ENCODE measurements at places on chromosomes 7 and 10.

GRCh38 chr10:12020574-12020973, 22.0 kb downstream of the UPF2 start:
- no peak for DNase-seq

DNA sequence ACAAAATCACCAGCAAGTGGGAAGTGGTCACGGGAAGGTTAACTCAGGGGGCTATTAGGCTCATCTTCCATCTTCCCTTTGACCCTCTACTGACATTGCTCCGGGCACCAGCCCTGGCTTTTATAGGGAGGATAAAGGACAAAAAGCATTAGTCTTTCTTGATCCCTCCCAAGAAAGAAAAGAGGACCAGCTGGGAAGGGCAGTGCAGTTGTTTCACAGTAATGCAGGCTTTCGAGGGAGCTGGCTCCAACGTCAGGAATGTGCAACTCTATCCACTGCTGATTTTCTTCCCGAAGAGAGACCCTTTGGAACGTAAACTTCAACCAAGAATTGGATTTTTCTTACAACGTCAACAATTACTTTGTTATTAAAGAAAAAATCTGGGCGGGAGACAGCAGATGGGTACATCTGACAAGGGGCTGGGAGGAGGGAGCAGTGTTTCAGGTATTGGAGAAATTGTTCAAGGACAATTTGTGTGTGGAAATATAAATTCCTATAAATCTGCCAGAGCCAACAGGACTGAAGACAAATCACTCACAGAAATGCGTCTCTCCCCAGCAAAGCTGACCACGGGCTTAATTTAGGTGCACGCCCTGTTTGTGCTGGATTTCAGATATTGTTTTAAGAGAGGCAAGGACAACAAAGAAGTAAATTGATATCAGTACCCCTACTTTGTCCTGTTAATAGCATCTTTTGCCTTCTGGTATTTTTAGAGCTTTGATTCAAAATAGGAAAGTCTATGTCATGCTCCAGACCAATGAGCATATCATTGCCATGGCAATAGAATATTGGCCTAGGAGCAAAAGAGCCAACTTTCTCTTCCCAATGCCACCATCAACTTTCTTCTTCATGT, 23.4 kb upstream of the ARID5B start:
- no peak for DNase-seq

- no peak for DNase-seq
Observed at GRCh38 chr10:5989756-5990155, 12.4 kb upstream of the IL15RA start.

DNA sequence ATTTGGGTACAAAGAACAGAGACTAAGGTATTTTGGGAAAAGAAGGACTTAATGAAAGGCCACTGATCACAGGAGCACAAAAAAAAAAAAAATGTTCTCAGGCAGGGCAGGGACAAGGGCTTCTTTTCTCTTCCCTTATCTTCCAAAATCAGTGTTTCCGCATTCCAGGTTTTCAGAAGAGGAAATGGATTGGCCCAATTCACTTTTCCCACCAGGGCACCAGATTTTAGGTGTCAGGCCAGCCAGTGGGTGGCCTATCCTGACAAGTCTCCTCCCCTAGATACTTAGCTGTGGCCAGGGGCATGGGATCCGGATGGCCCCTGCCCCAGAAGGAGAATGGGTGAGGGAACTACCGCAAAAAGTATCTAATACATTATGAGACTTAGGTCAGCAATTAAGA, 88.9 kb upstream of the WAC start:
- no peak for DNase-seq

DNA sequence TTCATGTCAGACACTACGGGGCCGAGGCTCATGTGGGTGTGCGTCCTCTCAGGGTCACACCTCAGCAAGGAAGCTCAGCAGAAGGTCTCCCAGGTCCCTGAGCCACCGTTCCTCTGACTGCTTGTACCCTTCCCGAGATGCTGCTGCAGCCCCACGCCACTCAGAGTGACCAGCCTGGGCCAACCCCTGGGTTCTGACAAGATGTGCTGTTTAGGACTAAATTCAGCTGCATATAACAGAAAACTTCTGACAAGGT, 512.5 kb downstream of the DNAJB6 start:
- no peak for DNase-seq

DNA sequence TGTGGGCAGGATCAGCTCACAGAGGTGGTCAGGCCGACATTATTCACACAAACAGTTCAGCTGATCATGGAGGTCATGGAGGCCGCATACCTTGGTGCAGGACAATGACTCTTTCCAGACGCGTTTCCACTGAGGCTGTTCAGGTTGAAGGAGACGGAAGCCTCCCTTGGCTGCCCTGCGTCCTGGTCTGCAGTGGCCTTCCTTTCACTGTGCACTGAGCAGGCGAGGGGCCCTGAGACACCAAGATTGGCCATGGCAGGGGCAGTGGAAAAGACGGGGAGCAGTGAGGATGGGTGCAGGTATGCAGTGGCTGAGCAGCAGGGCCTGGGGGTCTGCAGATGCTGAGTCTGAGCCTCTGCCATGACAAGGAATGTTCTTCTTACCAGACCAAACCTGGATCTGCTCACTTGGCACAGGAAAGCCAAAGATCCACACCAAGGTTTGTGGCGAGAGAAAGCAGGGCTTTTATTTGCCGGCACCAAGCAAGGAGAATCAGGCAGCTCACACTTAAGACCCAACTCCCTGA, 263.3 kb downstream of the GLRX3 start:
- DNase-seq: no peak

DNA sequence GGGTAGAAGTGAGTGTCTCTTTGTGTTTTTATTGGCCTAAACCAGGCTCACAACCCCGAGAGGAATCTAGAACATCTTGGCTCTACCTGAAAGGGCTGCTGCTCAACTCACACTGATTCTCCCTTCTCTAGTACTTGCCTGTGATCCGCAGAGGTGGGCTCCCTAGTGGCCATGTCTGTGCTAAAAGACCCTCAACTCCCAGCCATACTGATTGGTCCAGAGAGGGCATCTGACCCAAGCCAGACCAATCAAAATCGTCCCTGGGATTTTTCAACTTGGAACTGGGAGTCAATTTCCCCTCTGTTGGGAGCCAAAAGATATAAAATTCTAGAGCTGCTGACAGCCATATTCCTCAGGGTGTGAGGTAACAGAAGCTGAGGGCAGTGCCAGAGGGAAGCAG, 55.3 kb downstream of the SH3PXD2A start:
- DNase-seq: no peak

DNA sequence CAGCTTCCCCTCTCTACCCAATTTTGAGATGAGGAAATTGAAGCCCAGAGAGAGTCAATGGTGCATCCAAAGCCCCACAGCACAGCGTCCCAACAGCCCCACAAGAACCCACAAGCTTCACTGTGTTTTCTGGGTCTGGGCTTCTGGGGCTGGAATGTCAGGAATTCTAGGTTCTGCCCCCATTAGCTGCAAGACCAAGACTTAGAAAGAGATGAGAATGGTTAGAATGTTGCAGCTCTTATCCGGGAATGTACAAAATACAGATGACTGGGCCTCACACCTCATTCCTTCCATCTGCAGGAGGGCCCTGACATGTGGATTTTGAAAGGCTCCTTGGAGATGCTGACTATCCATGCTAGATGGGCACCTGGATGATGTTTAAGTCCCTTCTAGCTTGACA, 6.0 kb upstream of the SGPL1 start:
- DNase-seq: no peak

- no peak for DNase-seq
Observed at GRCh38 chr7:91285696-91286355, 21.6 kb downstream of the FZD1 start.

- no peak for DNase-seq
Observed at GRCh38 chr10:71849461-71849908, 1.6 kb downstream of the PSAP start.

DNA sequence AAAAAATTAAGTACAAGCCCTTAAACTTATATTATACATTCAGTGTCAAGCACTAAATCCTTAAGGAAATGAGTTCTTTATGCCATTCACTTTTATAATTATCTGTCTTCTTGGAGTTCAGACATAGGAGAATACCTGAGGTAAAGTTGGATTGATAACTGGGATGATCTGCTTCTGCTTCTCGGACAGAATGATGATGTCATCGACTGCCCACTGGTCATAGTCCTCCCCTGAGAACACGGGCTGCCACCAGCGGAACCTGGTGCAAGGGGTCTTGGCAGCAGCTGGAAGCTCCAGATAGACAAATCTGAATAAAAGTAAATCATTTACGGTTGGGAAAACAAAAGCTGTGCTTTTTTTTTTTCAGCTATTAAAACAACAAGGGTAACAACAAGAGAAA, 148.2 kb upstream of the SLC26A5 start:
- DNase-seq: no peak

GRCh38 chr7:23121165-23121564, 15.6 kb downstream of the KLHL7 start:
- no peak for DNase-seq

DNA sequence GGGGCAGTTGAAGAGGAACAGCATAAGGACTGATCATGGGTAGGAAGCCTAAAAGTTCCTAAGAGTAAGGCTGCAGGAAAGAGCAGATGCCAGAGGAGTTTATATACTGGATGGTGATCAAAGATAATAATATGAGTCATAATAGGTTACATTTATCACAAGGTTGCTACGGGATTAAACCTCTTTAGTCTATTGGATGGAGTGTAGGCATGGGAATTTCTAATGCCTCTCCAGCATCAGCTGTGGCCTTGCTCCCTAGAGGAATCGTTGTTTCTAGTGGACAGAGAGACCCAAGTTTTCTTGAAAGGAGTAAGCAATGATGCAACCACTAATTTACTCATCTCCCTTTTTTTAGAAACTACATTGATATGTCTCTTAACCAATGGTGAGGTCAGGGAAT, 213.4 kb downstream of the GPR37 start:
- no peak for DNase-seq

GRCh38 chr7:146826329-146826728, 709.7 kb downstream of the CNTNAP2 start:
- no peak for DNase-seq

DNA sequence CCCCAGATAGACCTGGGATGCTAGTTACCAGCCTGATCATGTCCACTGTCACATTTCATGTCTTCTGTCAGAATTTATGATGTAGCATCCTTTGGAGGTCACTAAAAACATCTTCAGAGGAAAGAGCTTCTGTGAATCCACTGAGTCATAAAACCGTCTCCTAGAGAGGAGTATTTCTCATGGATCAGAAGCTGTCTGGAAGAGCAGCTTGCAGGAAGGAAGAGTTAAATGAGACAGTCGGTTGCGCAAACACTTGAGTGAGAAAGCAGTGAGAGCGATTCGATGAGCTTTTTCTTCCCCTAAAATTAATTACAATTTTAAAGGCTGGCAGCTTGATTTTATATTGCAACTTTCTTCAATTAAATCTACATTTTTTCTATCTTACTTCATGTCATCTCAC, 47.2 kb upstream of the WDR11 start:
- DNase-seq: no peak

- DNase-seq: no peak
Observed at GRCh38 chr10:35270100-35270499, 66.2 kb upstream of the CCNY start.

GRCh38 chr7:126635545-126635944, 617.2 kb downstream of the GRM8 start:
- DNase-seq: no peak

- no peak for DNase-seq
Observed at GRCh38 chr10:71767420-71768035, 5.8 kb downstream of the VSIR start.

DNA sequence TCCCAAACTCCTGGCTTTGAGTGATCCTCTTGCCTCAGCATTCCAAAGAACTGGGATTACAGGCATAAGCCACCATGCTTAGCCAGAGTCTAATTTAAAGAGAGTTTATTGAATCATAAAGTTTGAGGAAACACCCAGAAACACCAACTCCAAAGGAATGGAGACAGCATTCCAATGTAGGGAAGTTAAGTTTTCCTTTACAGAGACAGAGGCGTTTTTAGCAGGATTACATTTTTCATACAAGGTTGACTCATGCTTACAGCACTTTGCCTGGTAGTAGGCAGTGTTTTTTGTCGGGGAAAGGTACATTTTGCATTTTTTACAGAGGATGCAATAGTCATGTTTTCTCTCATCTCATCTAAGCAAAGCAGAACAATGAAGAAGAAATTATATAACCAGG, 18.9 kb upstream of the OPN4 start:
- DNase-seq: peak; percentile 63

- no peak for DNase-seq
Observed at GRCh38 chr10:122650331-122650730, 49.3 kb downstream of the C10orf120 start.

Measured in GM04504 (cell line).